ENCODE measurements at places on chromosomes 16 and 17.

DNA sequence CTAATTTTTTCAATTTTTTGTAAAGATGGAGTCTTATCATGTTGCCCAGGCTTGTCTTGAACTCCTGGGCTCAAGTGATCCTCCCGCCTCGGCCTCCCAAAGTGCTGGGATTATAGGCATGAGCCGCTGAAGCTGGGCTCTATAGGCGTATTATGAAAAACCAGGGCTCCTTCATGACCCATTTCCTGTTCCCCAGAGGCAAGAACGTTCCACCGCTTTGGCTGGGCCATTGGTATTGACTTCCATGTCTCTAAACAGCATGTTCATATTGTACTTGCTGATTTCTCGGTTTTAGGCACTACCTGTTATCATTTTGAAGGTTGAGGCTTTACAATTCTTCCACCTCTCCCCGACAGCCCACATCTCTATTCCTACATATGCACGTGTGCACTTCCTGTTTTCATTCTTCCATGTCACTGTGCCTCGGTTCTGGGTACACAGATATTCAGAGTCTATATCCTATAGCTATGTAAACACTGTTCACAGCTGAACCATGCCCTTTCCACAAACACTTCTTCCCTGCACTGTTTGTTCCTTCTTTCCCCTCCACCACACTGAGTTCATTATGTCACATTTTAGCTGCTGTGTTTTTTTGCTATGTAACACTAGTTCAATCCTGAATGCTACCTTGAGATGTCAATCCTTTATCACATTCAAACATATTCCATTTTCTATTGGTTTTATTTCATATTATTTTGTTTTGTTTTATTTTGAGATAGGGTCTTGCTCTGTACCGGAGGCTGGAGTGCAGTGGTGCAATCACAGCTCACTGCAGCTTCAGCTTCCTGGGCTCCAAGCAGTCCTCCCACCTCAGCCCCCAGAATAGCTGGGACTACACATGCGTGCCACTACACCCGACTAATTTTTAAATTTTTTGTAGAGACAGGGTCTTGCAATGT, 16.8 kb upstream of the MAPK3 start:
- no peak for DNase-seq

DNA sequence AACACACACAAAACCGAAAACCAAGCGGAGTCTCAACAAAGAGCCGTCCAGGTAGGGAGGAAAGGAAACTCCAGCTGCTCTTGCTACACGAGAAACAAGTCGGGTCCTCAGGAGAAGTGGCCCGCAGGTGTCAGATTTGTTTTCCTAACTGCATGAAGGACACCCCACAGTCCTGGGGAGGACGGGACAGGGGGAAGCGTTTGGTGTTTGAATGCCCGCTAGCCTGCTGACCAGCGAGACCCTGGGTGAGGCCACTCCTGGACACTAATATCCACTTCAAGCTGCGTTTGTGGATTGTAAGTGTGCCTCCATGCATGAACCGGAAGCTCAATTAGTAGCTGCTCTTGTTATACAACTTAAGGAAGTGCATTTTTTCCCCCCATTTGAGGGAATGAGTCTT, 299.5 kb downstream of the MAF start:
- no peak for DNase-seq

DNA sequence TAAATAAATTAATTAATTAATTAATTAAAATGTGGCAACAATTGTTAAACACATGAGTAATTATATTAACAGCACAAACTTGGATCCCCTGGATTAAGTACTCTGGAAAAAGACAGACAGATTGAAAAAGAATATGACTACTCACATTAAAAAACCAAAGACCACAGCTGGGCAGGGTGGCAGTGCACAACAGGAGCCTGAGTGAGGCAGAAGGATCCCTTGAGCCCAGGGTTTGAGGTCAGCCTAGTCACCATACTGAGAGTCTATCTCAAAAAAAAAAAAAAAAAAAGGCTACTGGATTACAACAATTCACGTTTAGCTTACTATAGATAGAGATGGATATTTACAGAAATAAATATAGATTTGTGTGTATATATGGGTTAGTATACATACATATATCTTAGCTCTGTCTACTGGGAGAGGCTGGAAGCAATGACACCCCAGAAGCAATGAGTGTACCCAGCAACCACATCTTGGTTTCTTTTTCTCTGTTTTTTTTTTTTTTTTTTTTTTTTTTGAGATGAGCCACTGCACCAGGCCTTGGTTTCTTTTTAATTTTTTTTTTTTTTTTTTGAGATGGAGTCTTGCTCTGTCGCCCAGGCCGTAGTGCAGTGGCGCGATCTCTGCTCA, 10.6 kb upstream of the SUZ12 start:
- no peak for DNase-seq

DNA sequence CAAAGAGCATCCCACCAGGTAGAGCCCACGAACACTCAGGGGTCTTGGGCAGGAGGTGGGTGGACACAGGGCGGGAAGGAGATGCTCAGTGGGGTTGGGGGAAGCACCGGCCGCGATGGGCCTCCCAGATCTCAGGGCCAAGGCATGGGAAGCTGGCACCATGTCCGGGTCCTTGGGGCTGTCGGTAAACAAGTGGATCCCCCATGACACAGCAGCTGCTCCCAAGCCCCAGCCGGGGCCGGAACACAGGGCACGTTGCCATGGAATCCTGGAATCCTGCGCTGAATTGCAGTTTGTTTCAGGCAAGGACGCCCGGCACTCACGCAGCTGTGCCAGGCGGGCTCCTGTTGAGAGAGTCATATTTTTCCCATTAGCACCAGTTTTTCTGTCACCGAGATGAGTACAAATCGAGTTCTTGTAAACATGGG, 23.0 kb upstream of the CHMP6 start:
- no peak for DNase-seq

GRCh38 chr16:79601092-79601930, 774 bp upstream of the MAF start:
- DNase-seq: peak; percentile 89

- no peak for DNase-seq
Measured at GRCh38 chr17:50511058-50511457, 2.8 kb downstream of the MYCBPAP start.

- no peak for DNase-seq
Measured at GRCh38 chr16:64543441-64543840, 578.4 kb downstream of the CDH11 start.

DNA sequence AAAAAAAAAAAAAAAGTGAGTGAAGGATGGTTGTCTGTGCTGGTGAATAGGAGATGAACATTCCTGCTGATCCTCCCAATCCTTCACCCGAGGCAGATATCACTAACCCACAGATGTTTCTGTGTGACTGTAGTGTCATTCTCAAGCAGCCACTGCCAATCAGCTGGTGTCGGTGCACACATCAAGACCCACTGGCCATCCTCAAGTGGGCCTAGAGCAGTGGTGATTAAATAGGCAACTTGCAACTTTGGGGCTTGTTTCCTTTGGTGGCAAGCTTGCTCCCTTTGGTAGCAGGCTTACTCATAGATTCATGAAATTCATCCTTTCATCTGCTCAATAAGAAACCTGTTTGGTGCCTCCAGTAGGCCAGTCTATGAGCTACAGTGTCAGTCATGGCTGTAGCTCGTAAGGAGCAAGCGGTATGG, 51.1 kb upstream of the LGALS9 start:
- DNase-seq: no peak

DNA sequence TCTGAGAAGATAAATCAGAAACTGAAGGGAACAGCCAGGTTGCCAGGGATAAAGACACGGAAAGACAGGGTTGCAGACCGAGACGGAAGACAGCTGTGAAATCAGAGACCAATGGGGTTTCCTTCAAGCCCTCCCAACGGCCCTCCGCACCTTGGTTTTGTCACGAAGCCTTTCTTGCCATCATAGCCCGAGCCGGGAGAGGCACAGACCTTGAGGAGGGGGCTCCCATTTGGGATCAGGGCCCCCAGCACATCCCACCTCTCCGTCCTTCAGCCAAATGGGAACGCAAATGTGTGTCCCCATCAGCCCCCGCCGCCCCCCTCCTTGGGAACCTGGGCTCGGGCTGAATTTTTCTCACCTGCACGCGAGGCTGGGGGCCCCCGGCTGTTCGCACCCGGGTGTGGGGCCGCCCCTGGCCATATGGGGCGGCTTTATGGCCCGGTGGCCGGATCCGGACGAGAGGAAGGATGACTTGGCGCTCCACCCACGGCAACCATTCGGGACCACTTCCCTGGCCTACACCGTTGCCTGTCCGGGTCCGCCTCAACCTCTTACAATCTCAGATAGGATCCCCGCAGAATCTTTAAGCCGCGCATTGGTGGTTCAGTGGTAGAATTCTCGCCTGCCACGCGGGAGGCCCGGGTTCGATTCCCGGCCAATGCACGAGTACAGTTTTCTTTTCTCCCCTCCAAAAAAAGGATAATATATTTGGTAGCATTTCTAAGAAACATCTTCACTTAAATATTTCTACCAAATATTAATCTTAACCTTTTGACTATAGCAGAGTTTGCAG, 1.4 kb upstream of the HES7 start:
- DNase-seq: peak; percentile 64
